Transverse colon (tissue), 4 donors: ENCODE measurements at places on chromosomes 12 and 14. TPM values are rescaled to one million over a fixed set of nuclear protein-coding genes. Genes with fewer than 3 reads are reported as not detected.

DNA sequence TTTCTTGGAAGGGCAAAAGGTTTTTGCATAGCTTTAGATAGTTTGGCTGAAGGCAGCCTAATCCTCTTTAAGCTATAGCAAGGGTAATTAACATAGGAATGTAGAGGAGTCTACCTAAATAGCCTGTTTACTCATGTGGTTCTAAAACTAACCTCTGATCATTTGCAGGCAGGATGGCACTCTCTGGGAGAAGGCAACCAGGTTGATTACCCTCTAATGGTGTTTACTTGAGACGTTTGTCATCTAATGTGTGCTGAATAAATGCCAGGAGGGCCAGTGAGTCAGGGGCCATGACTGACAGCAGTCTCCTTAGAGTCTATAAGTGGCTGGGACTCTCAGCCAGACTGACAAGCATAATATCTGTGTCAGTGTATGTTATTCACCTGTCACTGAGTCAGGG, 286.4 kb downstream of the PCNX1 start:
- H3K36me3 ChIP-seq, result no peaks in the 10 kb centered on the region
- H3K27me3 ChIP-seq, result no peaks in the 10 kb centered on the region
- H3K4me1 ChIP-seq, result no peaks in the 10 kb centered on the region
- no peak for DNase-seq
- H3K27ac ChIP-seq, result no peak overlapping the region

- no peak for DNase-seq
- no peaks in the 10 kb centered on the region for H3K27me3 ChIP-seq
- peaks cover 12% of the 10 kb centered on the region for H3K4me1 ChIP-seq
- no peak overlapping the region for H3K27ac ChIP-seq
Measured at GRCh38 chr14:103456167-103456835, 66.3 kb downstream of the CKB start.

DNA sequence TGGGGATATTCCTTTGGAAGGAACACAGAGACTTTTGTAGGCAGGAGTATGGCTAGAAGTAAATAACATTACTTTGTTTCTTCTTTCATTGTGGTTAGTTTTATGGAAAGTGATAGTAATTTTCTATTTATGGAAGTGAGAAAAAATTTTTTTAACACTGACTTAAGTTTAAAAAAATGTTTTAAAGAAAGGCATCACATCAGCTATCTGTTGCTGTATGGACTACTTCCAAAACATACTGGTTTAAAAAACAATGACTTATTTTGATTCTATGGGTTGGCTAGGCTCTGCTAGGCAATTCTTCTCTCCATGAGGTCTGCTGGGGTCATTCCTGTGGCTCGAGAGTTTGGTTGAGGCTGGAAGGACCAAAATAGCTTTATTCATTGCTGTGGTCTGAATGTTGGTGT, 31.7 kb upstream of the SLC38A2 start:
- no peaks in the 10 kb centered on the region for H3K27me3 ChIP-seq
- H3K4me1 ChIP-seq, result peaks cover 38% of the 10 kb centered on the region
- H3K36me3 ChIP-seq, result no peaks in the 10 kb centered on the region
- no peak overlapping the region for H3K4me3 ChIP-seq

- H3K27ac ChIP-seq, result peak overlapping the region; percentile 66
- no peak overlapping the region for H3K4me3 ChIP-seq
- no peaks in the 10 kb centered on the region for H3K27me3 ChIP-seq
- DNase-seq, result no peak
- no peaks in the 10 kb centered on the region for H3K36me3 ChIP-seq
- peaks cover 20% of the 10 kb centered on the region for H3K4me1 ChIP-seq
Measured at GRCh38 chr12:93244514-93245077, 133.1 kb upstream of the NUDT4 start.

The KLHL33 gene
- total RNA-seq, result 0.16 TPM
